ENCODE measurements at places on chromosomes 11 and 22.

GRCh38 chr11:118247041-118247440 is 5.1 kb downstream of the MPZL3 start:
- no peak for DNase-seq

- DNase-seq: no peak
Measured at GRCh38 chr22:45812910-45813309, 141.3 kb downstream of the ATXN10 start.

GRCh38 chr11:131428853-131429252 is 58.4 kb downstream of the NTM start:
- no peak for DNase-seq

GRCh38 chr11:44223238-44223637 is 86.7 kb downstream of the ALX4 start:
- peak; percentile 85 for DNase-seq

GRCh38 chr11:42772886-42773285 is 538.9 kb upstream of the API5 start:
- DNase-seq: no peak

DNA sequence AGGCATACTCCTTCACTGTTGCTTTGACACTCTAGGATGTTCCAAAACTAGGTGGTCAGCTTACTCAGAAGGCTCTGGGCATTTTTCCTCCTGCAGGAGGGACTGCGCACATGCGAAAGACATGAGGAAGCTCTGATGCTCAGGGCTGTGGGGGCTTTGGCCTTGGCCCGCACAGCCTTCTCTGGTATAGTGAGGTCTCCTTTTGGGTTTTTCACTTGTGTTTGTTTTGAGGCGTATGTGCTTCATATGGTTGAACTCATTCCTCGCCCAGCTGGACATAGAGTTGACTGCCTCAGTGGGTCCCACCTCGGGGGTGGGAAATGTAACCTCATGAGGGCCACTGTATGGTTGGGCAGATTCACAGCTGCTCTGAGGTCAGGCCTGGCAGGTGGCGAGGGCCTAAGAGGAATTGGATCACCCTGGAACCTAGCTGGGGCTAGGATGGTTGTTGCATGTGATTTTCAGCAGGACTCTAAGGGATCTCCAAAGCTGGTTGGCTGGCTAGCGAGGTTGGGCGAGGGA is 63.7 kb downstream of the PTPRJ start:
- no peak for DNase-seq

DNA sequence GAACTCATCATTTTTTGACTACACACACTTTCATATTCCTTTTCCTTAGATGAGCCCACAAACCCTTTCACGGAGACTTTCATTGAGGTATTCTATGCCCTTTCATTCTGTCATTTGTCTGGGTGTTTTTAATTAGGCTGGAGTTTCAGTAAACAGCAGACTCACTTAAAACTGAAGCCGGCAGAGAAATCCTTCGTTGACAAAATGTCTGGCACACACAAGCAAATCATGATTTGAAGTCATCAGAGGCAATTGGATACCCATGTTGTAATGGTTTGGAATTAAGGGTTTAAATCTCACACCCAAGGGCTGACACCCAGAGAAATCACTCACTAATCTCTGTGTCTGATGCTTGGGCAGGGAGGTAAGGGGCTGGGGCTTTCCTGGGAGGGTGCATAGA is 127.1 kb downstream of the EHF start:
- no peak for DNase-seq

- no peak for DNase-seq
Measured at GRCh38 chr11:61619471-61620226, 38.8 kb upstream of the SYT7 start.

DNA sequence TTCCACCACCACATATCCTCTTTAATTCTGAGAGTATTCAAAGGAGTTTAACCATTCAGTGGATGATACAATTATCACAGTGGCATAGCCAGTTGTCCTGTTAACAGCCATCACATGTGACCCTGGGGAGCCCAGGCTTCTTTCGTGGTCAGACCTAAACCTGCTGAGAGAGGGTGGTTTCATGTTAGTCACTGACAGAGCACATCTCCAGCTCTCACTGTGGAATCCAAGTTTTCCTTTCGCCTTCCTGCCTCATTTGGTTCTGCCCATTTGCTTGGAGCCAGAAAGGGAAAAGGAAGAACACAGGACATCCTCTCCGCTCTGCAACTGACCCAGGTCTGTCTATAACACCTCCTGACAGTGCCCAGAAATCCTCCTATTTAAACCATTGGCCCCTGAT is 60.4 kb downstream of the MCHR1 start:
- peak; percentile 25 for DNase-seq

DNA sequence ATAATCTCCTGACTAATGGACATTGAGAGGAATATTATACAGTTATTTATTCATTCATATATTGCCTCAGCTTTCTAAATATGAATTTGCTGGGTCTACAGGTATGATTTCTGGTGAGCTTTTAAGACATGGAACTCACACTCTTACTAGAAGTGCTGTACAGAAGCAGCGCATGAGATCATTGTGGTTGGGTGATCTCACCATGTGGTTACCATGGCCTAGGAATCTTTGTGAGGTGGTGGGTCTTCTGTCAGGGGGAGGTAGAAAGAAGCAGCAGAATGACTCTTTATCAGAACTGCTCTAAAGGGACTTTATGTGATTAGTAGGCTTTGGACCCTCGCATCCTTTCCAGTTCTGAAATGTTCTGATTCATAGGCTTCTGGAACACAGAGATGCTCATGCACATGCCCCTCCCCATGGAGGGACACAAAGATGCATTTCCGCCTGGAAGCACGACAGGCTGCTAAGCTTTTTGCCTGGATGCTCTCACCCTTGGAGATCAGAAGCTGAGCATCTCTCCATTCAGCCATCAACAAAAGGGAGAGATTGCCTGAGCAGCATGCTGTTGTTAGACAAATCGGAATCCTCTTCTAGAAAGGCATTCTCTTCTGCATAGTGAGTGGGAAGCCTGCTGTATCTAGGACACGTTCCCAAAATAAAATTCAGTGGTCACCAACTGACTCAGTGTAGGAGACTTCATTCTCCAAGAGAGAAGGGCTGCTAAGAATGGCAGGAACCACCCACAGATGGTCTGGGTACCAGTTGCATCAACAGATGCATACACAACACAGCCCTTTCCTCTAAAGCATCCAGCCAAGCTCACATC is 51.3 kb downstream of the KIRREL3 start:
- DNase-seq: peak; percentile 75

DNA sequence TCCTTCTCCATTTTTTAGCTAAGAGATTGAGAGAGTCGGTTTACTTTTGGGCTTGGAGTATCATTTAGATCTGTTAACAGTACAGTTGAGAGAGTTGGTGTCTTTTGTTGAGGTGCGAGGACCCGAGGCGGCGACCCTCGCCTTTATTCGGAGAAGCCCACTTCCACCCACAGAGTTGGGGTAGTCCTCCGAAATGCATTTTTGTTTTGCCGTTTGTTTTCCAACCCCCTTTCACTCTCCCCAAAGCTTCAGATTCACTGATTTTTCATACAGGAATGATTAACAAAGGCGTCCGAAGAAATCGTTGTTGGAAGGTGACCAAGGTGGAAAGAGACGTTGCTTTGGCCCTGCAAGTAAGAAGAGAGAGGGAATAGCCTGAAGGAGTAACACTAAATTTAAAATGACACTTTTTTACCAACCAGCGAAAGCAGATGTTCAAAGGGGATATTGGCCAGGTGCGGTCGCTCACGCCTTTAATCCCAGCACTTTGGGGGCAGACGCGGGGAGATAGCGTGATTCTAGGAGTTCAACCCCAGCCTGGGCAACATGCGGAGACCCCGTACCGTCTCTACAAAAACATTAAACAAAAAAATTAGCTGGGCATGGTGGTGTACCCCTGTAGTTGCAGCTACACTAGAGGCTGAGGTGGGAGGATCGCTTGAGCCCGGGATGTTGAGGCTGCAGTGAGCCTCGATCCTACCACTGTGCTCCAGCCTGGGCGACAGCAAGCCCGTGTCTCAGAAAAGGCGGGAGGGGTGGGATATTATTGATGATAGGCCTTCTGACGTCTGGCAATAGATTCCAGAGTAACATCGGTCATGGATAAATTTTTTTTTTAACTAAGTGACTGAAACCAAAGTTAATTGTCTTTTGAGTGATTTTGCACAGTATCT is 899 bp upstream of the RAB30 start:
- peak; percentile 15 for DNase-seq

DNA sequence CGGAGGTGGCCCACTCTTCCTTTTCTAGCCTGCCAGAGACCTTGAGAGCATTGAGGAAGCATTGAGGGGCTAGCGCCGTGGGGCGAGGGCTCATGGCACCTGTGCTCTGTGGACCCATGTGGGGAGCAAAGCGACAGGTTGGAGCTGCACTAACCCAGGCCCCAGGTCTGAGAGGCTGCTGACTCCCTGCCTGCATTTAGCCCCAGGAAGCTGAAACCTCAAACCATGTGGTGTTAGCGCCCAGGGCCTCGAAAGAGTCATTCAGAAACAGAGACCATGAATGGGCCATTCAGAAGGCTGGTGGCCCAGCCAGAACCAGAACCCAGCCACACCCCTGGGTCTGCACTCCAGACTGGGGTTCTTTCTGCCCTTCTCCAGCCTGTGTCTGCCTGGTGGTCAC is 88.6 kb downstream of the BCR start:
- DNase-seq: no peak

DNA sequence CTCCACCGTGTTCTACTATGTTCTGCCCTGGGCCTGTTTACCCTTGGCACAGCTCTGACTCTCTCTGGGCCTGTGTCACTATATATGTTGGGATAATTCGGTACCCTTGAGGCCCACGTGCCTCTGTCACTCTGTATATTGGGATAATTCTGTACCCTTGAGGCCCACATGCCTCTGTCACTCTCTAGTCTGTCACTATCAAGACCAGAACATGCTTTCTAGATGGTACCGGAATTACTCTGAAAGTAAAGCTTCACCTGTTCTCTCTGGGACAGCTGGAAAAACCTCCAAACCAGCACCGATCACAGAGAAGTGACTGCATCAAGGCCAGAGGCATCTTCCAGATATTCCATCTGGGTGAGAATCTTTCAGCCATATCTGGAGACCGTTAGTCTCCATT is 9.3 kb upstream of the FCHSD2 start:
- no peak for DNase-seq

GRCh38 chr11:14259186-14259784 is 99.7 kb downstream of the RRAS2 start:
- no peak for DNase-seq

- no peak for DNase-seq
Measured at GRCh38 chr22:34804091-34804490, 261.9 kb upstream of the ISX start.

DNA sequence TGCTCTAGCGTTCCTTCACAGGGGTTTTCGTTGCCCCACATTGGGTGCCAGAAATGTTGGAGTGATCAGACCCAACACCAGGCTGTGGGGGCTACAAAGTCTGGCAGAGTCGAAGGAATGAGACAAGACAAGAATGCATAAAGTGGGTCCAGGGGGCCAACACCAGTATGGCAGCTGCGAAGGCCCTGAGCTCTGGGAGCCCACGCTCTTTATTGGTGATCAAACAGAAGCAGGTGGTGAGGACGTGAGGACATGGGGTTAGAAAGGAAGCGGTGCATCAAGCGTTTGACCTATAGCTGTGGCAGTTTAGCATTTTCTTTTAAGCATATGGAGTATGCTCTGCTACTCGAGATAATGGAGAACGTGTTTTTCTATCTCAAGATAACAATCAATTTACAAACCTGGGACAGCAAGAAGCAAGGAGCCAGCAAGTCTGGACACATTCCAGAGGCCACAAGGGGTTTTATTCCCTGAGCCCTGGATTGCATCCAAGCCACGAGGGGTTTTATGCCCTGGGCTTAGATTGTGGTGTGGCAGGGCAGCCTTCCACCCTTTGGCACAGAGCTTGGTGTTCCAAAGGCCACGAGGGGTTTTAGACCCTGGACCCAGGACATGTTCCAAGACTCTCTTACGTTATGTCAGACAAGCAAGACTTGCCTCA is 3.9 kb upstream of the DNAJB13 start:
- no peak for DNase-seq

GRCh38 chr11:8719721-8720120 is 37.1 kb downstream of the RPL27A start:
- DNase-seq: peak; percentile 83

DNA sequence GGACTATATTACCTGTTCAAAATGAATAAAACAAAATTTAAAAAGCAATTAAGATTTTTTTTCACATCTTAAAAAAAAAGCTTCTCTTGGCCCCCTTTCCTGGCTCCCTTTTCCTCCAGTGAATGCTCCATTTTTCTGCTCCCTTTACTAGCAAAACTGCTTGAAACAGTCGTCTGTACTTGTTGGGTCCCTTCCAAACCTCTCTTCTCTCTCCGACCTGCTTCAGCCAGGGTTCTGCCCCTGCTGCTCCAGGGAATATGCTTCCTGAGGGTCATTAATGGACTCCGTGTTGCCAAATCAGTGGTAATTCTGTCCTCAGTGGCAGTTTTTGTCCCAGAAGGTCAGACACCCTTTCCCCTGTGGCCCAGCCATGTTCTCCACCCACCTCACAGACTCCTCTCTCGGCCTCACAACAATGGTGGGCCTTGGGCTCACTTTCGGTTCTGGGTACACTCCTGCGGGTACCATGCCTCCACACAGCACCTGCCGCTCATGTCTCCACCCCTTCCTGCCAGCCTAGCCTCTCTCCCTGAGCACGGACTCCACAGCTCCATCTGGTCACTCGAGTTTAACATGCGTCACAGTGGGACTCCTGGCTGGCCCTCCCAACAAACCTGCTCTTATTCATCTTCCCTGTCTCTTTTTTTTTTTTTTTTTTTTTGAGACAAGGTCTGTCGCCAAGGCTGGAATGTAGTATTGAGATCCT is 7.8 kb upstream of the POLR3H start:
- DNase-seq: no peak

DNA sequence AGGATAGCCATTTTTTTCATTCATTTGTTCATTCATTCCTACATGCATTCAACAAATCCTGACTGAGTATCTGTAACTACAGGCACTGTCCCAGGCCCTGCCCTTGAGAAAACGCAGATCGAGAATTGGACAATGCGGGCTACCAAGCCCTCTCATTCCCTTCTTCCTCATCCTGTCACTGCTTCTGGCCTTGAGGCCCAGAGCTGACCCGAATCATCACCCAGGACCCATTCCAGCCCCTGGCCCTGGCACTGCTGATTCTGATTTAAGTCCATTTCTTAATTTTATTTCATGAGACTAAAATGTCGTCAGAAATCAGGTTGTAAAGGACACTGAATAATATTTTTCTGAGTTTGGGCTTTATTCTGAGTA is 24.3 kb downstream of the COMMD9 start:
- no peak for DNase-seq

- DNase-seq: peak; percentile 95
Measured at GRCh38 chr22:43921370-43921769, 2.2 kb upstream of the PNPLA3 start.

DNA sequence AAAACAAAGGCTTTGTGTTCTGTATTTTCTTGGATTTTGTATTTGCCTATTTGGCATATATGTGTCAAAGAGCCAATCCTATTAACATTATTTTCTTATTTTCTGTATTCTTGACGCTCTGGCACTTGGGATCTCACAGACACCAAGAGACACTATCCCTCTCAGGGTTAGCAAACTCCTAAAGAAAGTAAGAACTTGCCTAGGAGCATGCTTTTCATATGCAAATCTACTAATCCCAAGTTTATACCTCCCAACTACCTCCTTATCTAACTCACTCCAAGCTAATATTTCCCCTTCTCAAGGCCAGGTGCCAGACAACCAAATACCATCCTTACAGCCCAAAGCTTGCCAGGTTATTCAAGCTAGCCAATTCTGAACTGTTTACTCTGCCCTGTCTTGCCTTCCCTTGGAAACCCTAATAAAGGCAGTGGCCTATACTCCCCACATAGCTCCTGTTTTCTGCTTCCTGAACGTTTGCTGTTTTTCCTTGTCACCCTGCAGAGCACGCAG is 455.4 kb upstream of the ANO3 start:
- DNase-seq: no peak
